ENCODE measurements at places on chromosomes 4 and X.
A peak's percentile ranks its signal among the peaks of the same experiment; 100 is the strongest.

- no peak for DNase-seq
Observed at GRCh38 chr4:85391071-85391470, 83.9 kb upstream of the ARHGAP24 start.

- no peak for DNase-seq
Observed at GRCh38 chr4:71689822-71690221, 94.1 kb downstream of the GC start.

DNA sequence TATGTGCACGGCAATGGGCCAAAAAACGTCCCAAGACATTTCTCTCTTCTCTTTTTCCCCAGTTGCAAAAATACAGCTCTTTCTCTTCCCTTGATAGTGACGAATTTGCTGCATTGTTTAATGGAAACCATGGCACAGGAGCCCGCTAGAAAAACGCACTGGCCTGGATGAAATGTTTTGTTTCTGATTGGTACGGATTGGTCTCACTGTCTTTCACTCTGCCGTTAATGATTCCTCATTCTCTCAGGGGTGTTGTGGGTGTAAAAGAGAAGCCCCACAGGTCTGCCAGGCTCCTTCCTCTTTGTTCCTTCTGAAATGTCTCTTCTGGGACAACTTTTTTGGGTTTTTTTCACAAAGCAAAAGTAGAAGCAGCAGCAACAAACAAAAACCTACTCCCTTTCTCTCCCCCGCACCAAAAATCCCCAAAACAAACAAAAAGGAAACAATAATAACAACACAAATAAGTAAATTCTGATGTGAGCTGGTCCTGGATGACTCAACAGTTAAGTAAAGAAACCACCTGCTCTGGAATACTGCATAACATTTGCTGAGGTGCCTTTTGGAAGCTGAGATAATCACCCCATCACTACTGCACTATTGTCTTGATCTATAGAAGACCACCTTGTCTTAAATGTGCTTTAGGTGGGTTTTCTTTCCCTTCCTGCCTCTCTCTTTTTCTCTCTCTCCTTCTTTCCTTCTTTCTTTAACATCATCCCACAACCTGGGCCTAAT, 89.8 kb downstream of the PLAC1 start:
- no peak for DNase-seq

DNA sequence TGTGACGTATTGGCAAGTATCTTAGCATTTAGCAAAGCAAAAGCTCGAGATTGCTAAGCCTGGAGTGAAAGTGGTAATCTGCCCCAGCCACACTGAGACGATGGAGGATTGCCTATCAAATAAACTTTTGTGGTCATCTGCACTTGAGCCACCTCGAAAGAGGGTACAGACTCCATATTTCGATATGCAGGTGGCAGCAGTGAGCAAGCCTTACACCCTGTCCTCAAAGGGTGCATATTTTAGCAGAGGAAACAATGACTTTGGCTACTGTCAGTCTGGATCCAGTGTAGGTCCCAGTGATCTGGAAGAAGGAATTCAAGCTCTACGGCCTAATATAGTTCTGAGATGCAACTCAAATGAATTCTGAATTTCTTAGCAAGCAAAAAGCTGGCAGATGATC, 153.9 kb downstream of the ATG4A start:
- DNase-seq: no peak

DNA sequence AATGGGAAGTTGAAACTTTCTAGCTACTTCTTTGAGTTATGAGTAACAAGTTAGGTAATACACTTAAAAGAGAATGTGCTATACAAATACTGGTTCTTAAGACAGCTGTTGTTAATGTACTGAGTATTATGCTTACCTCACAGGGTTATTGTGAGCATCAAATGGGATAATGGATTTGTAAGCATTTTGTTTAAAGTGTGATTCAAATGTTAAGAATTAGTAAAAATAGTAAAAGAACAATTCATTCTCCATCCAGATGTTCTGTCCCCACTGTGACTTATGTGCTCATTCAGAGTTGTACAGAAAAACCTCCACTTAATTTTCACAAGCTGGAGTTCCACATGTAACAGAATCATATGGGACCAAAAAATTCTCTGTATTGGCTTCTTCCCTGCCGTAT, 63.6 kb downstream of the AR start:
- DNase-seq: no peak

- DNase-seq: peak; percentile 6
Observed at GRCh38 chrX:154123241-154124219, 20.5 kb upstream of the OPN1LW start.

DNA sequence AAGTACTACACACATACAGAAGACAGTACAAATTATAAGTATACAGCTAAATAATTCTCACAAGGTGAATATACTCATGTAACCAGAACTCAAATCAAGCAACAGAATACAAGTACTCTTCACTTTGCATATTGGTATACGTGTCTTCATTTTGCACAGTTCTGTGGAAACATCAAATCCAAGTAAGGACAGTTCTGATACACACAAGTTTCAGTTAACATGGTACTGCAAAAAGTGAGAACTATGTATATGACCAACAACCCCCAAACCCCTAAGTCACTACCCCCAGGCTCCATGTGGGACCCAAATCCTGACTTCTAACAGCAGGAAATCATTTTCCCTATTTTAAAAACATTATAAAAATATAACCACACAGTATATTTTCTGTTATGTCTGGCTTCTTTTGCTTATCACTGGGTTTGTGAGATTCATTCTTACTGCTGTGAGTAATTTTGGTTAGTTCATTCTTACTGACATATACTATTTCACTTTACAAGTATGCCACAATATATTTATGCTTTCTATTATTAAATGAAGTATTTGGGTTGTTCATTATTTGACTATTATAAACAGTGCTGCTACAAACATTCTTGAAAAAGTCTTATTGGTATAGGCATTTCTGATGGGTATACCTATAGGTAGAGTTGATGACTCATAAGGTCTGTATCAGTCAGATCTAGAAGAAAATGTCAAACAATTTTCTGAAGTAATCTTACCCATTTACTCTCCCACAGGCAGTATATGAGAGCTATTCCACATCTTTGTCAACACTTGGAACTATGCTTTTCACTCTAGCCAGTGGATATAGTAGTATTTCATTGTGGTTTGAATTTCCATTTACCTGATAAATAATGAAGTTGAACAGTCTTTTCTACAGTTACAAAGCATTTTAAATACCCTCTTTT, 47.0 kb downstream of the SCLT1 start:
- DNase-seq: no peak

- no peak for DNase-seq
Observed at GRCh38 chr4:122992057-122992456, 69.7 kb upstream of the NUDT6 start.

DNA sequence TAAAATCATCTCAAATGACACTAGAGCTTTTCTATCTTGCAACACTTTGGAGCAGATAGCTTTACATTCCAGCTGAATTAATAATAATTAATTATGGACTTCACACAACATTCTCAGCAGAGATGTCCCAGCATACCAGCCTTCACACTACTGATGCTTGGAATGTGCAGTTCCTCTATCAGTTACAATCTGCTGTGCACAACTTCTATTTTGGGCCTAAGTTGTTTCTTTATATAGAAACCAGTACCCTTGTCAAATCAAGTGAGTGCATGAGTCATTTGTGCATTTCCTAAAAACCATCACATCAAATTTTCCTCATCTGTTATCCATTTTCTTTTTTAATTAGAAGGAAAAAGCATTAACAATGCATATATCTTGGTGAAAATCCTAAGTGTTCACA, 8.8 kb upstream of the RASL11B start:
- no peak for DNase-seq

GRCh38 chr4:52045028-52045427, 6.1 kb upstream of the SPATA18 start:
- DNase-seq: no peak

- no peak for DNase-seq
Observed at GRCh38 chr4:184329235-184329634, 111.6 kb upstream of the ENPP6 start.

DNA sequence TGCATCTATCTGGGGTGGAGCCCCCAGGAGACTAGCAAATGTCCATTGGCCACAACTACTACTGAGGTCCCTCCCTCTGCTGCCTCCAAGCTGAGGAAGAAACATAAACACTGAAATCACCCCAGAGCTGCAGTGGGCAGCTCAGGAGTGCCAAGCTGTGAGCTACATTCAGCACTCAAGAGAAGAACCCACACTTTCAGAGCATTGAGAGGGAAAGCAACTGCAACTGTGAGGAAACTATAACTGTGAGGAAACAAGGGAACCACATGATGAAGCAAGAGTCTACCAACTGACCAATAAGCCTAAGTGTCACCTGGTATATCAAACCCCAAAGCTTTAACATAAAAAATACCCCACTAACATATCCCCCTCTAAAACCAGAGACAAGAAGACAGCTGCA, 373.5 kb upstream of the TACR3 start:
- DNase-seq: no peak

GRCh38 chr4:56086073-56086541, 137.4 kb downstream of the CEP135 start:
- DNase-seq: no peak

- DNase-seq: no peak
Observed at GRCh38 chr4:72744103-72744725, 175.2 kb upstream of the ADAMTS3 start.

- no peak for DNase-seq
Observed at GRCh38 chrX:40700640-40701342, 34.6 kb downstream of the MED14 start.

DNA sequence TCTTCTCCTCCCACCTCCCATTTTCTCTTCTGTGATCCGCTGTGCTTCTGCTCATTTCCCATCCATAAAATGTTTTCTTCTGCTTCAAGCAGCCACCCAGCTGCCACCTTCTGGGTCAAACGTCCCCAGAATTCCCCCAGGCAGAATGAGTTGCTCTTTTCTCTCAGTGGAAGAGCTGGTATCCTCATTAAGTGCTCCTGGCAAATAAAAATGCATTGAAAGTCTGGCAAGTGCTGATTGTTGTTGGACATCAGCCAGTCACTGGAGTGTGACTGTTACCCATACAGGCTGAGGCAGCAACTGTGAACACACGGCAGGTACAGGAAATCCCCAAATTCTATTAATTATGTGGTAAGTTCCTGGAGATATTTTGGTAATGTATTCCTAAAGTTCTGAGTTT, 52.6 kb downstream of the LIMCH1 start:
- no peak for DNase-seq

DNA sequence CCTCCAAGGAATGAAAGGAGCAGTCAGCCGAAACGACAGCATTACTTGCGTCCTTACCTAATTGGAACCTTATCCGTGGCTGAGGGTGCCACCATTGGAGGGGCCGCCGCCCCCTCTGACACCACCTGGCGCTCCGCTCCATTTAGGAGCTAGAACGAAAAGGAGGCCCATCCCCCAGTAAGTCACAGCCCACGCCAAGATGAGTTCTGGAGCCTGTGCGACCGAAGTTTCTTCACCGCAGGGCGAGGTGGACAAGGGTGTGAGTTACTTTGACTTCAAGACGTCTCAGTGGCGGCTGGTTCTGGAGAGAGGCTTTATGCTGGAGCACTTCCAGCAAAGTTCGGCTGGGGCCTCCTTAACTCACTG, 729 bp upstream of the IRF2 start:
- DNase-seq: peak; percentile 41

- no peak for DNase-seq
Observed at GRCh38 chrX:69670001-69670555, 54.2 kb downstream of the EDA start.

GRCh38 chrX:12401252-12401651, 263.0 kb downstream of the FRMPD4 start:
- no peak for DNase-seq

- peak; percentile 71 for DNase-seq
Observed at GRCh38 chr4:10115797-10116568, 616 bp downstream of the WDR1 start.

GRCh38 chr4:107826421-107826980, 1.8 kb downstream of the SGMS2 start:
- DNase-seq: no peak

- DNase-seq: no peak
Observed at GRCh38 chrX:105759598-105759997, 62.7 kb upstream of the NRK start.

- no peak for DNase-seq
Observed at GRCh38 chrX:397575-397974, 10.9 kb upstream of the PPP2R3B start.

- DNase-seq: no peak
Observed at GRCh38 chrX:104539081-104539480, 26.9 kb upstream of the IL1RAPL2 start.

- peak; percentile 46 for DNase-seq
Observed at GRCh38 chrX:48945517-48946348, 11.7 kb downstream of the OTUD5 start.

- DNase-seq: no peak
Observed at GRCh38 chr4:79431839-79432238, 23.8 kb upstream of the GK2 start.

DNA sequence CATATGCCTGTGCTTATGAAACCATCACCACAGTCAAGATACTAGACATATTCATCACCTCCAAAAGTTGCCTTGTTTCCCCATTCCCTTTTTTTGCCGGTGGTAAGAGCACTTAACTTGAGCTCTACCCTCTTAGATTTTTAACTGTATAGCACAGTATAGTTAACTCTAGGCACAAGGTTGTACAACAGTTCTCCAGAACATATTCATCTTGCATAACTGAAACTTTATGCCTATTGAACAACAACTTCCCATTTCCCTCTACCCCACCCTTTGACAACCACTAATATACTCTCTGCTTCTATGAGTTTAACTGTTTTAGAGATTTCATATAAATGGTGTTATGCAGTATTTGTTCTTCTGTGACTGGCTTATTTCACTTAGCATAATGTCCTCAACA, 119.3 kb downstream of the ASB9 start:
- no peak for DNase-seq

GRCh38 chr4:156085100-156085499, 131.4 kb upstream of the CTSO start:
- no peak for DNase-seq

DNA sequence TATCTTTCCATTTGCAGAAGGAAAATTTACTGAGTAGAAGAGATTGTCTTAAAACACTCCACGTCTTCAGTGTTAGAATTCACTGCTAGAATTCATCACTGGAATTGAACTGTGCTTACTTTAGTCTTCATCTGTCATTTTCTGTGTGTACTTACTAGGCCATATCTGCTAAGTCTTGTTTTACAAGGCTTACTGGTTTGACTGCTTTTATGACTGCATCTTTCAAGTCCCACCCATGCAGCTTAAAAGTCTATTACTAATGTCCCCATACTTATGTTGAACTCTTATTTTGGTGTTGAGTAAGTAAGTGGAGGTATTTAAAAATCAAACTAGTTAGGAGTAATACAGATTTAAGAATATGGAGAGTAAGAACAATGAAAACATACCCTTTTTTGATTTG, 14.6 kb downstream of the CLCN3 start:
- DNase-seq: no peak

GRCh38 chr4:173793937-173794510, 264.0 kb upstream of the HAND2 start:
- DNase-seq: no peak

GRCh38 chrX:30521440-30522182, 56.0 kb downstream of the TASL start:
- DNase-seq: no peak

- DNase-seq: no peak
Observed at GRCh38 chr4:119833611-119834010, 205.0 kb upstream of the PDE5A start.

GRCh38 chr4:85474818-85475630, at the start of gene ARHGAP24:
ARHGAP24 (plus strand) TSS chr4:85475150.
- DNase-seq: no peak

Measured in activated CD4-positive, alpha-beta T cell treated with anti-CD3 and anti-CD28 coated beads, Interleukin-2, amount 50 U/mL, for 1 hour (primary cell).